ENCODE measurements at places on chromosomes 3 and 15.

- DNase-seq = no peak
Observed at GRCh38 chr15:69610277-69610676, 157.7 kb downstream of the RPLP1 start.

DNA sequence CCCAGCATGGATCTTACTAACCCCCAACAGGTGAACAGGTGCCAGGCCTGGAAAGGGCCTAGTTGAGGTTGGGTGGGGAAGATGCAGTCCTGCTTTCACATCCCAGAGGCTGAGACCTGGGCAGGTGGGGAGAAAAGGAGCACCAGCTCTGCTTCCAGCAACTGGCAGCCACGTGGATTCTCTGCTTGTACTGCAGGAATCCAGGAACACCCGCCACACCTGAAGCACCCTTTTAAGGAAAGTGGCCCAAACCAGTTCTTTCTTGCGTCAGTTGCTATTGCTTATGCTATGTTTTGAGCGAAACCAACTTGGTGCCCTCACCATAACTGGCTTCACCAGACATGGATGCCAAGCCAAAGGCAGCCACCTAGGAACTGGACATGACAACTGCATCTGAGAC, 28.1 kb upstream of the NEO1 start:
- no peak for DNase-seq

DNA sequence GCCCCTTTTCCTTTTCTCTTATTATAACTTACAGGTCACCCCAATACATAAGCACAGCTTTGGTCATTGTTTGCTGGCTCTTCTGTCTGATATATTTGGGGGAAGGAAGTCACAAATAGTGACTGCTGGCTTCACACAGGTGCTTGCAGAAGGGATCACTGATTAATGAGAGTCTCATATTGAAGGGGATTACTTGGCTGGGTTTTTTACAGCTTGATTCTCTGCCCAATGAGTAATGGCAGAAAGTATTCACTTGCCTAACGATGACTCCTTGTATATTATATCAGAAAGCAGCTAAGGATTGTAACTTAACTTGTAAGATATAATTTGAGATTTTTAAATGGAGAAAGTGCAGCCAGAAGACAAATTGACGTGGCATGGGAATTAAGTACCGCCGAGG, 119.3 kb upstream of the PFN2 start:
- DNase-seq = no peak

- DNase-seq = no peak
Observed at GRCh38 chr15:53555226-53555625, 204.2 kb downstream of the WDR72 start.

- no peak for DNase-seq
Observed at GRCh38 chr15:51234176-51234927, 104.0 kb downstream of the CYP19A1 start.

GRCh38 chr3:4835616-4836043, 143.6 kb upstream of the BHLHE40 start:
- DNase-seq = no peak

- DNase-seq = no peak
Observed at GRCh38 chr3:16520970-16521881, 7.7 kb upstream of the RFTN1 start.

All from left renal pelvis (tissue), 4 donors.